ENCODE measurements at places on chromosomes 7 and 10. TPM values are rescaled to one million over a fixed set of nuclear protein-coding genes. Genes with fewer than 3 reads are reported as not detected.

The ATP6V0A4 gene
- total RNA-seq: 0.22 TPM

The GIMAP1 gene
- not detected for total RNA-seq

The CLEC5A gene
- not detected for total RNA-seq

The CPED1 gene
- not detected for total RNA-seq

The TEX47 gene
- total RNA-seq: not detected
